ENCODE measurements at places on chromosomes 3 and 15.

- DNase-seq = no peak
Observed at GRCh38 chr3:41207355-41207754, 8.1 kb downstream of the CTNNB1 start.

DNA sequence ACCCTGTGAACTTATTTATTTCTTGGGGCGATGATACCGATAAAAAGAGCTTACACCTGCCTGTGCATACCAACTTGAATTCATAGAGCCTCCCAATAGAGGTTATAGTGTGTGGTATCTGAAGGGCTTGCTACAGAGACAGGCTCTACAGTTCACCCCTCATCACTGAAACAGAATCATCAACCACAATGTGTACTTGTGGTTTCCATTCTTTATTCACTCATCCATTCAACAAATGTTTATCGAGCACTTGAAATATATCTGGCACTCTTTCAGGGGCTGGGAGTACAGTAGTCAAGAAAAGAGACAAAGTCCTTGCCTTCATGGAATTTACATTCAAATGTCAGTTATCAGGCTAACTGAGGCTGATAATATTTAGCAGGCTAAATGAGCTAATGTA lies 134.4 kb upstream of the SKOR1 start:
- DNase-seq = no peak

DNA sequence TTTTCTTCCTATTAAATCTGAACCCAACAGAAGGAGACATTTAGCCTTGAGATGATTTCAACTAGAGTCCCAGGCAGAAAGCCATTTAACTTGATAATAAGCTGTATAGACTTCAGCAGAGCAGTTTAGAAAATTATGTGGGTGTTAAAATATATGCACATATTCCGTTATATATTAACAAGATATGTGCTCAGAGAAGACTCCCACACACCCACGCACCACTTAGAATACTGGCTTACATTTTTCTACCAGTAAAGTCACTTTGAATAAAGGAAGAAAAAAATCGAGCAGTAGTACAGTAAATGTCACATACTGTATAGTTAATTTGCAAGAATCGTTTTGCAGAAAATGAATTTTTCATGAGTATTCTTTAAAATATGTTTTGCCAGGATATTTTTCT lies 599.3 kb downstream of the FGF12 start:
- no peak for DNase-seq

GRCh38 chr15:68154923-68155559 lies 50.1 kb downstream of the CALML4 start:
- no peak for DNase-seq

- DNase-seq = no peak
Observed at GRCh38 chr3:86673991-86674390, 317.0 kb downstream of the VGLL3 start.

DNA sequence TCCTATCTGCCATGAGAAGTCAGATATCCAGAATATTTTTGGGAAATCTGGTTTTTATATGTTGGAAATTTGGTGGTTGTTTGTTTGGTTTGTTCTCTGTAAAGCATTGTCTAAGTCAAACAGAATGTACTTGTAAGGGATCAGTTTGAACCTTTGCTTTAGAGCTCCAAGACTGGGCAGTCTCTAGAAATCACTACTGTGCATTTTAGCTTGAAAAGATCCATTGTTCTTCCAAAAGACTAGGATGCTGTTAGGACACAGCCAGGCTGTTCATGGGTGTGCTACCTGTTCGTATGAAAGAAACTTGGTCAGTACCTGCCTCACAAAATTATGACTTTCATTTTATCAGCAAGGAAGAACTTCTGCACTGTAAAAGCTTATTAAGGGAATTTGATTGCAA lies 182.6 kb downstream of the WDR72 start:
- DNase-seq = no peak

- no peak for DNase-seq
Observed at GRCh38 chr3:88574146-88574545, 424.4 kb downstream of the C3orf38 start.

DNA sequence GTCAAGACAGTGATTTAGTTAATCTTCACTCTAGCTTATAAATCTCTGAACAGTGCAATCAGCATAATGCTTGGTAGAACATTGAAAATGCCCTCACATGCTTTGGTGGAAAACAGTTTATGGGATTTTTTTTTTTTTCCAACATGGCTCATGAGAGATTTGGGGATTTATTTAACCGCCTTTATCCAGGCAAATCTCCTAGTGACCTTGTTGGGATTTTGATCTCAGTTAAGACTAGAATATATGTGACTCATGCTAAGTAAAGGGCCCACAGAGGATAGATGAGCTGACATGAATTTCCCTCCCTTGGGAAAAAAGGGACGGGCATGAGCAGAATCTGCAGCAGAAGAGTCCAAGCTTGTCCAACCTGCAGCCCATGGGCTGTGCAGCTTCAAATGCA lies 18.7 kb downstream of the LRTM1 start:
- no peak for DNase-seq

GRCh38 chr15:30068326-30068725 lies 14.4 kb upstream of the GOLGA8J start:
- no peak for DNase-seq

DNA sequence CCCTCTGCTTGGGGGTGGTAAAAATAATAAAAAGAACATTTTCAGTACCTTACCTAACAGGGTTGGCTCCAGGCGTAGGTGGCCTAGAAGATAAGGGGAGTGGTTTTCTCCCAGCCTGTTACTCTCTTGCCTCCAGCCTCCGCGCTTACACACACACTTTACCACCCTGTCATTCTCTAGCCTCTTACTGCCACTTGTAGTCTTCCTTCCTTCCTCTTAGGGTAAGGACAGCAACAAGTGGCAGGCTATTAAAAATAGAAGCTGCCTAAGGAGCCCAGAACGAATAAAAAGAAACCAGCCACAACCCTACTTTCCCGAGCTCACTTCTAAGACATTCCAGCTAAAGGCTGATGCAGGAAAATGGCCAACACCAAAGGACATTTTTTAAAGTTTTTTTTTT lies 9.6 kb upstream of the LIPH start:
- DNase-seq = no peak

DNA sequence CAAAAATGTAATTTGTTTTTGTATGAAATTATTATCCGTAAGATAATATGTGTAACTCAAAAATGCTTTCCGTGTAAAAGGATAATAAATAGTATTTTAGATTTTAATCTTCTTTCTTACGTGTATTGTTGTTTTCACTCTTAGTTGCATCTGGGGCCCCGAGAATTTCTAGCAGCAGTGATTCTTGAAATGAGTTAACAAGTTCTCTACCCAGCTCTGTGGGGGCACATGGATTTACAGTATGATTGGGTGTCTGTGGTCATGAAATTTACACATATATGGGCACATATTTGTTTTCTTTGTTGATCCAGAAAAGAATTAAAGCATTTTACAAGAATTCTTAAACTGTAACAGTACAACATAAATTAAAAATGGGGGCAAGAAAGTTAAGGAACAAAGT lies 145.9 kb upstream of the LRRFIP2 start:
- DNase-seq = no peak

DNA sequence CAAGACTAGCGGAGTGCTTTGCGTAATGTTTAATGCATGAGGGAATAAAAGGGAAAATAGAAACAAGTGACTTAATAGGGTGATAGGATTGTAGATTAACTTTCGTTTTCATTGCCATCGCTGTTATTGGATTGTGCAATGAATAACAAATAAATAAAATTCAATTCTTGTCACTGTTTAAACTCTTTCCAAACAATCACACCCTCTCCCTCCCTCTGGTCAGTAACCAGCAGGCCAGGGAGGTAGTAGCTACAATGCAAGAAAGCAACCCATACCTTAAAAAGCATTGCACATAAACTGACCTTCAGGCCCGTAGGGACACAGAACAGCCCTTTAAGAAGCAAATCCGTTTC lies 705 bp upstream of the TFRC start:
- DNase-seq = no peak

GRCh38 chr3:25558796-25559195 lies 105.9 kb downstream of the TOP2B start:
- DNase-seq = no peak

DNA sequence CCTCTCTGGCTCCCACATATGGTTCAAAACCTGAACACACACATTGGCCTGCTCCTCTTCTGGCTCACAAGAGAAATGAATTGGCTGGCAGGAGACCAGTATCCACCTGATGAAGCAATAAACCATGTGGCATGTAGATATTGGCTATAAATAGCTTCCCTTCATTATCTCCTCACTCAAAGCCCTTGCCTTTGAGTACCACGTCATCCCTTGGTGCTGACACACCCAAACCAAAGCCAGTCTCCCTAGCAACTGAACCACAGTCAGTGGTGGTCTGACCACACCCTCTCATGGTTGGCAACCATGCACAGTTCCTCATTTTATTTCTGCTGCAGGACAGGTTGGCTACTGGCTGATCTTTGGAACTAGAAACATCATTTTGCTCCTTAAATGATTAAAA lies 98.8 kb downstream of the ZNF621 start:
- no peak for DNase-seq

DNA sequence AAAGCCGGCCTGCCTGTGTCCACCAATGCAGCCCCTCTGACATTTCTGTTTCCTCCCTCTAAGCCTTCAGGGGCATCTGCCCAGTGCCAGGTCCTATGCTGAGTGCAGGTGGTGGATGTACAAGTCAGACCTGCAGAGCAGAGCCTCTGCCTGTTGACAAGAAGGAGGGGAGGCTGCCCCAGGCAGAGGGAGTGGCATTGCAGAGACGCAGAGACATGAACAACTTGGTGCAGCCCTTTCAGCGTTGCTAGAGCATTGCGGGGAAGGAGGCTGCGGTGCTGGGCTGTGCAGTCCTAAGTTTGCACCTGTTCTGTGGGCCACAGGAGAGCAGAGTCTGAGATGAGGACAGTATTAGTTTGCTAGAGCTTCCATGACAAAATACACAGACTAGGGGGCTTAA lies 65.2 kb downstream of the LSM3 start:
- no peak for DNase-seq

DNA sequence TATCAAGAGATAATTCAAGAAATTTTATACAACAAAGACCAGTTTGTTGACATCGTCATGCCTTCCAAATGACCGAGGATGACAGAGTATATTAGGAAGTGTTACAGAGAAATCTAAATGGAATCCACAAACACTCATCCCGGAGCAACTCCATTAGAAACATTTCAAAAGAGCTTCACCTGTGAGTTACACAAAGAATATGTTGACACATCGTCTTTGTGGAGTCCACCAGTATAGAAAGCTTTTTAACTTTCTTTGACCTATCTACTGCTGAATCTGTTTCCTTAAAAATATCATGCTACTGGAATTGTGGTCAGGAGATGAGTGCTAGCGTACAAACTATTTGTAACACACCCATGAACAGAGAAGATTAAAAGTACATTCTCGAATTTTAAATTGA lies 130.4 kb downstream of the SUCLG2 start:
- no peak for DNase-seq

DNA sequence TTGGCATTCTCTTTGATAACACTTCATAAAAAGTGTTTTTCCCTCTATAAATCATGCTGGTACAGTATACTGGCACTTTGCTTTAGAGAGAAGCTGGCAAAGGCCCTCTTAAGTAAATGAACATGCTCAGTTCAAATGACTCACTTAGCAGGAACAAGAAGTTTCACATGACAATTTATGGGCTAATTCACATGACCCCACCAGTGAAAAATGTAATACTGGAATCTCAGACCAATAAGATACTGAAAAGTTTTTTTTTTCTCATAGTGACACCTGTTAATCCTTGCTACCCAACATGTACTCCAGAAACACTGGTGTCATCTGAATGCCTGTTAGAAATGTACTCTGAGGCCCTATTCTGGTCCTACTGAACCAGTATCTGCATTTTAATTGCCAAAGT lies 13.9 kb downstream of the BTBD1 start:
- no peak for DNase-seq

DNA sequence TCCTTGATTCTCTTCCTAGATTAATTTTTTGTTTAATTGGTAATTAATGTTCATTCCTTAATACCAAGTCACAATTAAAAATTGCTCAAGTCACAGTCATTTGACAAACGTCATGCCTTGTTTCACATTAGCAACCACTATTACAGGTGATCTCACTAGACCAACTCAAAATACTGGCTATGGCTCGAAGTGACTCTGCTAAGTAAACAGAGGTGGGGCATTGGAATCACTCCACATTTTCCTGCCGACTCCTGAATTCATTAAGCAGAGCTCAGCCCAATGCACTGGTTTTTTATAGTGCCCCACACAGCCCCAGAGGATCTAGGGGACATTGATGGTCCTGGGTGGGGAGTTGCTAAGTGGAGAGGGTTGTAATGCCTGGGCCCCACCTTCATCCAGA lies 201.2 kb upstream of the NSMCE3 start:
- DNase-seq = no peak

DNA sequence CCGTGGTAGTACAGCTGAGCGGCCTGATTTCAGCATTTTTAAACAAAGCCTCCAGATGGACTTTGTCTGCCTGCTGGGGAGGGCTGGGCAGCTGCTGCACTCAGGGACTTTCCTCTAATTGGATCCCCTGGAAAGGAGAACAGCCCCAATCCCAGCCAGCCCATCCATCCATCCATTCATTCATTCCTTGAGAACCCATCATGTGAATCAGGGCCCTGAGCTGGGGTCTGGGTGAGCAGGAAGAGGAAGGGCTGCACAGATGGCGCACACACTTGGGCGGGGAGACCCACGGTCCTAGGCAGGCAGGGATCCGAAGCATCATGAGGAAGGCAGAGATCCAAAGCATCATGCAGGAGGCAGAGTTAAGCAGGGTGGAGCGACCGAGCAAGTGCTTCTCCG lies 45.7 kb downstream of the TPRA1 start:
- peak; percentile 71 for DNase-seq

- DNase-seq = no peak
Observed at GRCh38 chr3:185929192-185930151, 8.3 kb downstream of the TRA2B start.

DNA sequence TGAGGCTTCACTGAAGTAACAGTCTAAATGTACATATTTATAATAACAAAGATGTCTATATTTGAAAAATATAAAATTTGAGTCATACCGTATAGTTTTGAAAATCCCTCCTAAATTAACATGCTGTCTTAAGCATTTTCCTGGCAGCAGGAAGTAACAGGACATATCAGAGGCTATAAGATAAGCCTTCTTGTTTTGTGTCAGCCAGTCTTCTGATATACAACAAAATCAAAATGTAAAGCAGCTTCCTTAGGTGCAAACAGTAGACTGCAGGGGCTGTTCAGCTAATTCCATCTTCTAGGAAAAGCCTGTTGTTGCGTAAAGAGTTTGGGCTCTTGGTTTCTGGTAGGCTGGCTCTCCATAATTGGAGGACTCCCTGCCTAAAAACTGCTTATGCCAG lies 56.0 kb downstream of the P3H2 start:
- DNase-seq = no peak

- no peak for DNase-seq
Observed at GRCh38 chr3:100081986-100082692, 32.2 kb downstream of the FILIP1L start.

Data from DMS 273 treated with DMSO at 0.1 percent for 48 hours (cell line).